ENCODE measurements at places on chromosomes 1 and 21.

DNA sequence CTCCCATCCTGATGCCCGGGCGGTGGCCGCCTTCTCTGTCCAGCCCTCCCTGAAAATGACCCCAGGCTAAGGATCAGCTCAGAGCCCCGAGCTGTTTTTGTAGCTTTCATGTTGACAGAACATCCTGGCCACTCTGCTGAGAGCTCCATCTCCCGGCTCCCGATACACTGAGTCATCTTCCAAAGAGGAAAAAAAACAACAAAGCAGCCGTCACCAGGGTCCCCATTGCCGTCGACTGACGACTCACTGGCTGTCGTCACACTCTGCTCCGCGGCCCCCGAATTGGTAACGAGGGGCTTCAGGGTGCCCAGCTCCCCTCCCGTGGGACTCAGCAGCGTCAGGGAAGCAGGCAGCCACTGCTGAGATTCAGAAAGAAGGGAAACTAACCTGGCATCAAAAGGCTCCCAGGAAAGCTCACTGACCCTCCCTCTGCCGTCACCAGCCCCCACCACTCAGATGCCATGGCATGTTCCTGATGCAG, 67.2 kb downstream of the CD46 start:
- DNase-seq, result no peak

GRCh38 chr1:167529829-167530474, 11.6 kb upstream of the CD247 start:
- DNase-seq, result peak; percentile 74

DNA sequence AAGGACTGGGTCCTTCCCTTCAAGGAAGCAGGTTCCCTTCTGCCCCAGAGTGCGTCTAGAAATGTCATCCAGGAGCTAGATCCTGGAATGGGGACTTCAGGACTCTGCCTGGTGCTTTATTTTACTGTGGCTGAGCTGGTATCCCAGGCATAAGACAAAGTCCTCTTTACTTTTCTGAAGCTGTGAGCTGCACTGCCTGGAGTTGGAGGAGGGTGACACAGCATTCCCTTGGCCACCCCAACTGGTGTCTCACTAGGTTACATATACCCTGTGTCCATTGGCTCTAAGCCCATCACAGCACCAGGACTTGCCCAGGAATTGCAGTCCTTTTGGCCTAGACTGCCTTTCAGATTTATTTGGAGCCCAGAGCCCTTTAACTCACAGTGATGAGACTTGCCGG, 41.8 kb upstream of the CD55 start:
- DNase-seq, result no peak

GRCh38 chr1:39491146-39491921, at the start of gene BMP8A:
BMP8A (plus strand) TSS chr1:39491636; CDS start chr1:39491992, 356 bp downstream.
- DNase-seq, result peak; percentile 28

- no peak for DNase-seq
Measured at GRCh38 chr21:37369307-37369854, 2.8 kb downstream of the DYRK1A start.
